ENCODE measurements at places on chromosomes 6 and 20.

- H3K4me1 ChIP-seq = no peaks in the 10 kb centered on the region
- no peaks in the 10 kb centered on the region for H3K36me3 ChIP-seq
- no peak overlapping the region for H3K27ac ChIP-seq
- DNase-seq = no peak
- no peak overlapping the region for H3K4me3 ChIP-seq
Observed at GRCh38 chr20:47950124-47950912, 165.0 kb upstream of the SULF2 start.

GRCh38 chr6:32332433-32332832, 39.3 kb downstream of the TSBP1 start:
- H3K27ac ChIP-seq = no peak overlapping the region
- no peak overlapping the region for H3K4me3 ChIP-seq
- no peaks in the 10 kb centered on the region for H3K36me3 ChIP-seq
- peaks cover 8% of the 10 kb centered on the region for H3K27me3 ChIP-seq
- DNase-seq = no peak

- no peaks in the 10 kb centered on the region for H3K36me3 ChIP-seq
- no peak overlapping the region for H3K4me3 ChIP-seq
- no peak overlapping the region for H3K27ac ChIP-seq
- peaks cover 3% of the 10 kb centered on the region for H3K4me1 ChIP-seq
- DNase-seq = no peak
Observed at GRCh38 chr6:4924661-4925271, 79.1 kb downstream of the RPP40 start.

DNA sequence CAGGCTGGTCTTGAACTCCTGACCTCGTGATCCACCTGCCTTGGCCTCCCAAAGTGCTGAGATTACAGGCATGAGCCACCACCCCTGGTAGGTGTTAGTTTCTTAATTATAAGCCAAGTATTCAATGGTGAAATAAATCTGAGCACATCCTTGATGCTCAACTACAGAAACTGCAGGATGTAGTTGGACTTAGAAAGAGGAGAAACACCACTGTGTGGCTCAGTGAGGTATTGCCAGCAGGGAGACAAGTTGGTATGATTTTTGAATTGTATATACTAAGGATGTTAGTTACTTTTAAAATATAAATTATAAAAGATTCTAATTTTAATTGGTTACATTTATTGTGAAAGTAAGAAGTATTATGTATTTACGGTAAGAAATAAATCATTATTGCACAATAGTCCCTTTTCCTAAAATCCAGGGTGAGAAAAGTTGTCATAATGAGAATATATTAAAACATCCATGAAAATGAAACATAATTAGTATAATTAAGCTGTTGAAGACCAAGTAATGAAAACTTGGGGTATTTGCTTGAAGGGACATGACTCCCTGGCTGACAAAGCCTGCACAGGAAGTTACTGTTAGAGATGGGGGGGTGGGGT, 17.6 kb downstream of the SLC18B1 start:
- peaks cover 49% of the 10 kb centered on the region for H3K36me3 ChIP-seq
- H3K4me1 ChIP-seq = no peaks in the 10 kb centered on the region
- DNase-seq = no peak
- no peak overlapping the region for H3K4me3 ChIP-seq
- H3K27me3 ChIP-seq = no peaks in the 10 kb centered on the region
- no peak overlapping the region for H3K27ac ChIP-seq

GRCh38 chr20:61460261-61461052, 208.4 kb downstream of the CDH4 start:
- no peaks in the 10 kb centered on the region for H3K36me3 ChIP-seq
- H3K4me1 ChIP-seq = no peaks in the 10 kb centered on the region
- no peaks in the 10 kb centered on the region for H3K27me3 ChIP-seq
- no peak overlapping the region for H3K4me3 ChIP-seq
- no peak overlapping the region for H3K27ac ChIP-seq

GRCh38 chr6:44020664-44021425, 106.4 kb downstream of the MRPL14 start:
- no peak overlapping the region for H3K27ac ChIP-seq
- H3K4me1 ChIP-seq = no peaks in the 10 kb centered on the region
- peaks cover 3% of the 10 kb centered on the region for H3K27me3 ChIP-seq

GRCh38 chr6:169725125-169726048, 1.1 kb upstream of the PHF10 start:
- H3K4me1 ChIP-seq = peaks cover 32% of the 10 kb centered on the region
- H3K4me3 ChIP-seq = peak overlapping the region; percentile 68
- DNase-seq = peak; percentile 20
- no peaks in the 10 kb centered on the region for H3K27me3 ChIP-seq
- no peaks in the 10 kb centered on the region for H3K36me3 ChIP-seq

GRCh38 chr6:145112711-145113148, 622.6 kb downstream of the EPM2A start:
- no peak overlapping the region for H3K4me3 ChIP-seq
- no peaks in the 10 kb centered on the region for H3K27me3 ChIP-seq
- H3K4me1 ChIP-seq = no peaks in the 10 kb centered on the region
- H3K36me3 ChIP-seq = no peaks in the 10 kb centered on the region

- no peaks in the 10 kb centered on the region for H3K27me3 ChIP-seq
- H3K36me3 ChIP-seq = peaks cover 34% of the 10 kb centered on the region
- H3K4me1 ChIP-seq = peaks cover 41% of the 10 kb centered on the region
- no peak overlapping the region for H3K4me3 ChIP-seq
Observed at GRCh38 chr20:31706607-31707257, 15.9 kb downstream of the BCL2L1 start.

GRCh38 chr20:49630396-49630951, 62.5 kb upstream of the PTGIS start:
- H3K27ac ChIP-seq = no peak overlapping the region
- no peak overlapping the region for H3K4me3 ChIP-seq
- peaks cover 7% of the 10 kb centered on the region for H3K36me3 ChIP-seq
- H3K27me3 ChIP-seq = no peaks in the 10 kb centered on the region
- no peaks in the 10 kb centered on the region for H3K4me1 ChIP-seq

DNA sequence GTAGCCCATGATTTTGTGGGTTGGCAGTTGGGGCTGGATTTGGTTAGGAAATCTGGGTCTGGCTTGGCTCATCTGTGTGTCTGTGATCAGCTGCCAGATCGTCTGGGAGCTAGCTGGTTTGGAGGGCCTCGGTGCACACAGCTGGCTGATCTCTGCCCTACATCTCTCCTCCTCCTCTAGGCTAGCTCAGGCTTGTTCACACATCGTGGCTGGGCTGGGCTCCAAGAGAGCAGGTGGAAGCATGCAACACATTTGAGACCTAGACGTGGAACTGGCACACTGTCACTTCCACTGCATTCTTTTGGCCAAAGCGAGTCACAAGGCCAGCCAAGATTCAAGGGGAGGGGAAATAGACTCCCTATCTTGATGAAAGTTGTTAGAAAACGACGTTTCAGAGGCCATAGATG, 15.9 kb downstream of the NDUFAF5 start:
- no peaks in the 10 kb centered on the region for H3K4me1 ChIP-seq
- DNase-seq = no peak
- H3K36me3 ChIP-seq = peaks cover 72% of the 10 kb centered on the region
- H3K27ac ChIP-seq = no peak overlapping the region
- no peaks in the 10 kb centered on the region for H3K27me3 ChIP-seq

DNA sequence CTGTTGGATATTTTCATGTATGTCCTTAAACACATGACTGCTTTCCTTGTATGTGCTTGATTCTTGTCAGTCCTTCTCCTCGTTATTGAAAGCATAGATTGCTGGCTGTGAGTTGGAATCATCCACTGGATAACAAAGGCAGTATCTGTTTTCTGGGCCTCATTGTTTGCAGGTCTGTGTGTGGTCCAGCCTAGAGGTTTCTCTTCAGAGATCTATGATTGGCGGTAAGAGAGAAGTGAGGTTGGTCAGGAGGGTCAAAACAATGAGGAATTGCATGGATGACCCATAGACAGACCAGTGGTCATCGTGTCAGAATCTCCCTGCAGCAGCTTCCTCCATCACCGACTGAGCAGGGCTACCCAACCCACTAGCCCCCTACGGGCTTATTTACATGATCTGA, 915.0 kb downstream of the KIF16B start:
- no peaks in the 10 kb centered on the region for H3K27me3 ChIP-seq
- no peaks in the 10 kb centered on the region for H3K36me3 ChIP-seq
- no peaks in the 10 kb centered on the region for H3K4me1 ChIP-seq
- DNase-seq = no peak
- H3K27ac ChIP-seq = no peak overlapping the region
- H3K4me3 ChIP-seq = no peak overlapping the region

DNA sequence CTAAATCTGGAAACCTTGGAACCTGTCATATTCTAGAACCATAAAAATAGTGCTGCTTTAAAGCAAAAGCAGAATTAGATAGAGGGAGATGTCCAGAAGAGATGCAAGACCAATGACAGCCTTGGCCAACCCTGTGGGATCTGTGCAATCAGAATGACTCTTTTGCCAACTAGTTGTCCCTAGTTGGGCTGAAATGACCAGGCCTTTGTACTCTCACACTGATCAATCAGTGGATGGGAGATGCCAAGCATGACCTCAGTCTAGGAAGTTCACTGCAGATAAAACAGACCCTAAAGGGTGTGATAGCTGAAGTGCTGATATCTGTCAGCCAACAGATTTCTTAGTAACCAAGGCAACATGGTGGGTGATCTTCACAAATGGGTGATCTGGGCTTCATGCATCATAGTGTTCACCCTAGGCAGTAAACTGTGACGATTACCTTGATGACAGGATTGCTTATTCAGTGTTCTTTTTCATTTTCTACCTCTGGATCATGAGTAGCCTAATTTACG, 52.1 kb downstream of the BCKDHB start:
- no peak overlapping the region for H3K27ac ChIP-seq
- no peak for DNase-seq
- no peaks in the 10 kb centered on the region for H3K36me3 ChIP-seq
- peaks cover 5% of the 10 kb centered on the region for H3K4me1 ChIP-seq
- no peaks in the 10 kb centered on the region for H3K27me3 ChIP-seq

- no peaks in the 10 kb centered on the region for H3K36me3 ChIP-seq
- peaks cover 6% of the 10 kb centered on the region for H3K27me3 ChIP-seq
- no peak overlapping the region for H3K27ac ChIP-seq
- H3K4me1 ChIP-seq = no peaks in the 10 kb centered on the region
- no peak overlapping the region for H3K4me3 ChIP-seq
- no peak for DNase-seq
Observed at GRCh38 chr6:112188906-112189305, 65.5 kb downstream of the LAMA4 start.

DNA sequence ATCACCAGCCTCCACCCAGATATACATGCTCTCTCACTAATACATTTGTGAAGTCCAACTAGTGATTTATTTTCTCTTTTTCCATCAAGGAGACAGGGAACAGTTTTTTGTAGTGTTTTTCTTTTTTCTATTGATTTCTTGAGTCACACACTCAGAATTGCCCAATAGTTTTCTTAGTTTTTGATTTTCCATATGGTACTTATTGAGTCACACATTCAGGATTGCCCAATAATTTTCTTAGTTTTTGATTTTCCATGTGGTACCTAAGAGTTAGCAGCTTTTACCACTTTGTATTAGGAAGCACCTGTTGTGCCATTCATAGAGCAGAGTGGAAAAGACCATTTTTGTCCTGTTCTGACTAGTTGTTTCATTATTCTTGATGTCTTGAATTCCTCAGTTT, 1268.8 kb downstream of the EPHA7 start:
- no peaks in the 10 kb centered on the region for H3K27me3 ChIP-seq
- no peak overlapping the region for H3K4me3 ChIP-seq
- no peaks in the 10 kb centered on the region for H3K4me1 ChIP-seq
- no peak overlapping the region for H3K27ac ChIP-seq
- no peaks in the 10 kb centered on the region for H3K36me3 ChIP-seq
- DNase-seq = no peak

GRCh38 chr20:10309326-10309725, 90.7 kb downstream of the SNAP25 start:
- no peaks in the 10 kb centered on the region for H3K4me1 ChIP-seq
- H3K27ac ChIP-seq = no peak overlapping the region
- DNase-seq = no peak
- no peak overlapping the region for H3K4me3 ChIP-seq

- no peak for DNase-seq
- H3K4me1 ChIP-seq = peaks cover 20% of the 10 kb centered on the region
- no peaks in the 10 kb centered on the region for H3K36me3 ChIP-seq
- H3K4me3 ChIP-seq = no peak overlapping the region
- H3K27me3 ChIP-seq = no peaks in the 10 kb centered on the region
Observed at GRCh38 chr20:52193886-52194545, 2.4 kb upstream of the ZFP64 start.

- no peaks in the 10 kb centered on the region for H3K27me3 ChIP-seq
- H3K27ac ChIP-seq = no peak overlapping the region
- H3K36me3 ChIP-seq = peaks cover 4% of the 10 kb centered on the region
- no peak overlapping the region for H3K4me3 ChIP-seq
- DNase-seq = no peak
Observed at GRCh38 chr6:116157391-116157790, 31.5 kb upstream of the COL10A1 start.

DNA sequence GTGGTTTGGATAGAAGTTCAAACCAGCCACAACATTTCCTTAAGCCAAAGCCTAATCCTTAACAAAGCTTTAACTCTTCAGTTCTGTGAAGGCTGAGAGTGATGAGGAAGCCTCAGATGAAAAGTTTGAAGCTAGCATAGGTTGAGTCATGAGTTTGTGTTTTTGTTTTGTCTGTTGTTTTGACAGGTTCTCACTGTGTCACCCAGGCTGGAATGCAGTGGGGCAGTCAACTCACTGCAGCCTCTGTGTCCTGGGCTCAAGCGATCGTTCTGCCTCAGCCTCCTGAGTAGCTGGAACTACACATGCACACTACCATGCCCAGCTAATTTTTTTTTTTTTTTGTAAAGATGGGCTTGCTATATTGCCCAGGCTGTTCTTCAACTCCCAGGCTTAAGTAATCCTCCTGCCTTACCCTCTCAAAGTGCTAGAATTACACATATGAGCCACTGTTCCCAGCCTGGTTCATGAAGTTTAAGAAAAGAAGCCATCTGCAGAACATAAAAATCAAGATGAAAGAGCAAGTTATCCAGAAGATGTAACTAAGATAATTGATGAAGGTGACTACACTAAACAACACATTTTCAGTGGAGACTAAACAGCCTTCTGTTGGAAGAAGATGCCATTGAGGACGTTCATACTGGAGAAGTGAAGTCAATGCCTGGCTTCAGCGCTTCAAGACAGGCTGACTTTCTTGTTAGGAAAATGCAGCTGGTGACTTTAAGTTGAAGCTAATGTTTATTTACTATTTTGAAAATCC, 96.2 kb downstream of the SMAP1 start:
- H3K36me3 ChIP-seq = peaks cover 8% of the 10 kb centered on the region
- H3K4me1 ChIP-seq = no peaks in the 10 kb centered on the region
- no peak overlapping the region for H3K4me3 ChIP-seq
- H3K27ac ChIP-seq = no peak overlapping the region
- no peak for DNase-seq

GRCh38 chr6:110509617-110510241, 33.3 kb upstream of the SLC22A16 start:
- H3K27ac ChIP-seq = no peak overlapping the region
- peaks cover 9% of the 10 kb centered on the region for H3K27me3 ChIP-seq
- DNase-seq = no peak
- no peaks in the 10 kb centered on the region for H3K36me3 ChIP-seq
- H3K4me1 ChIP-seq = no peaks in the 10 kb centered on the region
- no peak overlapping the region for H3K4me3 ChIP-seq

GRCh38 chr6:133671376-133671775, 217.5 kb upstream of the TCF21 start:
- no peak for DNase-seq
- H3K4me1 ChIP-seq = no peaks in the 10 kb centered on the region
- H3K4me3 ChIP-seq = no peak overlapping the region
- H3K36me3 ChIP-seq = no peaks in the 10 kb centered on the region
- no peaks in the 10 kb centered on the region for H3K27me3 ChIP-seq
- H3K27ac ChIP-seq = no peak overlapping the region

- DNase-seq = peak; percentile 79
- H3K27ac ChIP-seq = no peak overlapping the region
- H3K27me3 ChIP-seq = no peaks in the 10 kb centered on the region
- peaks cover 14% of the 10 kb centered on the region for H3K4me1 ChIP-seq
- H3K36me3 ChIP-seq = peaks cover 60% of the 10 kb centered on the region
- peak overlapping the region; percentile 14 for H3K4me3 ChIP-seq
Observed at GRCh38 chr6:37289931-37290330, 32.0 kb upstream of the TMEM217 start.

Data from CD4-positive, CD25-positive, alpha-beta regulatory T cell (primary cell).